ENCODE measurements at places on chromosomes 5 and 9. TPM values are rescaled to one million over a fixed set of nuclear protein-coding genes. Genes with fewer than 3 reads are reported as not detected.

DNA sequence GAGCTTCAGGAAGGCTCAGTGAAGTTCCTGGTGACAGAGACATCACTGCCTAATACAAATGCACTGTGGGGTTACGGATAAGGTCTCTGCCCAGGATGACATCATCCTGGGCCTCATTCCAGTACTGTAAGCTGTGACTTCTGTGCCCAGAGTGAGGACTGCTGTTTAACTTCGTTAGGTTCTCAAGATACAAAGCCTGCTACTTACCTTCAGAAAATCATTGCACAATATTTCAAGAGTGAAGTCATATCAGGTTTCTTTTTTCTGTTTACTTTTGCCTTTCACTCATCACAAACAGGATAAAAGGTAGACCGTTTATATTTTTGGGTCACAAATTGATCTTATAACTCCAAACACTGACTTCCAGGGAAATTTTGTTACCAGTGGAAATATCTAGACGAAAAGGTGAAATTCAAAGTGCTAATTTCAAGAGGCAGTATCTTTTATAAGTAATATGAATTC lies 241.2 kb downstream of the PIK3R1 start:
- peak; percentile 70 for DNase-seq

Gene CCNI2
- total RNA-seq, result 0.98 TPM

GRCh38 chr9:123426406-123426805 lies 70.4 kb downstream of the CRB2 start:
- DNase-seq, result no peak

Gene ZDHHC11B
- 1.1 TPM for total RNA-seq

DNA sequence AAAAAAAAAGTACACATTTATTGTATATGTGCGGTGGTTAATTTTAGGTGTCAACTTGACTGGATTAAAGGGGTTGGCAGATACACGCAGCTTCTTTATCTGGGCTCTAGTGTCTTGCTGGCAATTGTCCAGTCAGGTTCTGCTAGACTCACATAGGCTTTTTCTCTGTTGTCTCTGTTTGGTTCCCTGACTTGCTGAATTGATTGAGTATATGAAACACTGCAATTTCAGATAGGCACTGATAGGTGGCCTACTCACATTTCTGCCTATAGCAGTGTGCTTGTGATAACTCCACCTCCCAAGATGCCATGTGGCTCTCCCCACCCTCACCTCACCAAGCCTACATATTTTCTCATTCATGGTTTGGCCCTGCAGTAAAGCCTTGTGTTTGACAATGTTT lies 52.5 kb downstream of the AOPEP start:
- DNase-seq, result no peak

GRCh38 chr5:166963596-166963995 lies 1327.8 kb upstream of the WWC1 start:
- no peak for DNase-seq

DNA sequence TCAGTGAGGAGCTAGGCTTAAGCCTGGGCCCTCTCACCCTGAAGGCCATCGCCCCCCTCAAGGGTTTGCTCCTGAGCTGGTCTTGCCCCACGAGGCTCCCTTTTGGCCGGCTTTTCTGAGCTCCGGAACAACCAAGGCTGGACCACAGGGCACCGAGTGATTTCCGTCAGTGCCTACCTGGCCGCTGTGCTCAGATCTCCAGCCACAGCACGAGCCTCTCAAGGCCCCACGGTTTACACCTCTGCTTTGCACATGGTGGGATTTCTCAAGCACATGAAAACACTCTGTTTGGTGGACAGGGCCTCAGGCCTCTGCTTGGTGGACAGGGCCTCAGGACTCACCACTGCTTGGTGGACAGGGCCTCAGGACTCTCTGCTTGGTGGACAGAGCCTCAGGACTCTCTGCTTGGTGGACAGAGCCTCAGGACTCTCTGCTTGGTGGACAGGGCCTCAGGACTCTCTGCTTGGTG lies 15.8 kb downstream of the CLPTM1L start:
- DNase-seq, result peak; percentile 22

DNA sequence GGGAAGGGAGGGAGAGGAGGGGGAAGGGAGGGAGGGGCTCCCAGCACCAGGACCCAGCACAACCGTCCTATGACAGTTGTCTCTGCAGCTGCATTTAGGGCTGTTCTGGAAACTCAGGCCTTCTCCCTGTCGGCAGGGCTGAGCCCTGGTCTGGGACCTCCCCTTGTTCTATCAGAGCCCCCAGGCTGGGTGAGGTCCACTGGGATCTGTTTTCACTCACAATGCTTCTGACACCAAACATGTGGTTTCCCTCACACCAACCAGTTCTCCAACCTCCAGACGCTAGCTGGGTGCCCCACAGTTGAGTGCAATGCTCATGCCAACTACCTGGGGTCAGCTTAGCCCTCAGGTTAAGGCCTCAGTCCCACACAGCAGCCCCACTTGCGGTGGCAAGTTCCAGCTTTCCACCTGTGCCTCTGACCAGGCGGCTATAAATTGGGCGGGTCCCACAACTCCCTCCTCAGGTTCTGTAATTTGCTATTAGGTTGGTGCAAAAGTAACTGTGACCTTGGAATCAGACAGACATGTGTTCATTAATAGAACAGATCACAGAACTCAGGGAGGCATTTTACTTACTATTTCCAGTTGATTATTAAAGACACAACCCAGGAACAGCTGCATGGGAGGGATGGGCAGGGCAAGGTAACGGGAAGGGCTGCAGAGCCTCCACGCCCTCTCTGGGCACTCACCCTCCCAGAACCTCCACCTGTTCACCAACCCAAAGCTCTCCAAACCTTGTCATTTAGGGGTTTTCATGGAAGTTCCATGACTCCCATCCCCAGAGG lies 13.5 kb downstream of the ADAMTS2 start:
- no peak for DNase-seq

Gene DMRT2
- total RNA-seq, result 5.2 TPM

Gene GZMA
- 1.6 TPM for total RNA-seq

- DNase-seq, result no peak
Observed at GRCh38 chr9:91786132-91786896, 163.7 kb downstream of the ROR2 start.

GRCh38 chr5:96855031-96855872 lies 21.0 kb upstream of the ERAP2 start:
- no peak for DNase-seq

DNA sequence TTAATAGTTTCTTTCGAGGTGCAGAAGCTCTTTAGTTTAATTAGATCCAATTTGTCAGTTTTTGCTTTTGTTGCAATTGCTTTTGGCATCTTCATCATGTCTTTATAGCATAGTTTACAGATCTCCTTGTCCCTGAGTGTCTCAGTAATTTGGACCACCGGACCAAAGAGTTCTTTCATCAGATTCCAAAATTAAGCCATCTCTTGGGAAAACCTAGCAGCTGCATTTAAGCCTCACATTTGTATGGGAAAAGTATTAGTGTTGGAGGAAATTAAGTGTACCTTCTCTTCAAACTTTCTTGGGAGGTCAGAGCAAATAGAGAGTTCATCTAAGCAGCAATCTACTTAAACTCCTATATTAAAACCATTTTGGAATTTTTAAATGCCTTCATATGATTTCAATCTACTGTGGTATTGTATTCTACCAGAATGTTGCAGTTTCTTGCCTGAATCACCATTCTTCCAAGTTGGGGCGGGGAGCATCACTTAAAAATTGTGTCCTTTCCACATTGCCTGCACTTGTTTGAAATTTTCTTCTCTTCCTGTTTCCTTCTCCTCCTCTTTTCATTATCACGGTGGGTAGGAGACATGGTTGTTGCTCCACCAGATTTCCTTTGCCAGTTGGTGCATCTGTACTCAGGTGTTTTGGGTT lies 97.3 kb upstream of the DAB2 start:
- DNase-seq, result no peak

Gene C5orf52
- total RNA-seq, result not detected

Gene KIF4B
- not detected for total RNA-seq

GRCh38 chr5:104708027-104708426 lies 1145.4 kb upstream of the NUDT12 start:
- DNase-seq, result no peak

Gene DIPK1B
- 5.6 TPM for total RNA-seq

Gene EQTN
- total RNA-seq, result 0.98 TPM

DNA sequence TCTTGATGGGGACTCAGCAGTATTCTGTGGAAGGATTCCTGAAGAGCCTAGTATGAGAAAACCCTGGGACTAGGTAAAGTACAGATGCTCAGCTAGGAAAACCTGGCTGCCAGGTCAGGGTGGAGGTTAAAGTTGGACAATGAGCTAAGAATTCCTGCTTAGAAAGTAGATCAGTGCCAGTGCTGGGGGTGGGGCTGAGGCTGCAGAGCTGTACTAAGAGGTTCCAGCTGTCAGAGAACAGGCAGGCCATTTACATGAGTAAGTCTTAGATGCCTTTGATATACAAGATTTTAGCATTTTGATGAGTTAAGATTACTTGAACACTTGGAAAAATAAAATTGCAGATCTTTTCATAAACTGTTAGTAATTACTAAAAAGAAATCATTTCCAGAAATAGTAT lies 332.3 kb upstream of the NUDT12 start:
- DNase-seq, result no peak

DNA sequence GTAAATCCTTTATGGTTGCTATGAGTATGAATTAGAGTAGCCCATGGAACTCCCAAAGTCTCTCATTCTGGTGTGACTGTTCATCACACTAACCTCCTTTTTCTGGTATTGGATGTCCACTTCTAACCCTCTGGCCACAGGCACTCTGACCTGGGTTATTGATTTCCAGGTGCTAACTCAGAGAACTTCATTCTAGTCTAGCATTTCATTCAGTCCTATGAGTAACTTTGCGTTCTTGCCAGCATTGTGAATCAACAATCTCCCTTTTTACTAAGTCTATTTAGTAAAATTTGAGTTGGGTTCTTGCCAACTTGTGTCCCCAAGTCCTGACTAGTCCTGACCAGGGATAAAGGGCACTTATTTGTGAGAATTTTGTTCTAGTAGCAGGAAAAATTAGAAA lies 103.5 kb downstream of the SNX18 start:
- DNase-seq, result no peak

DNA sequence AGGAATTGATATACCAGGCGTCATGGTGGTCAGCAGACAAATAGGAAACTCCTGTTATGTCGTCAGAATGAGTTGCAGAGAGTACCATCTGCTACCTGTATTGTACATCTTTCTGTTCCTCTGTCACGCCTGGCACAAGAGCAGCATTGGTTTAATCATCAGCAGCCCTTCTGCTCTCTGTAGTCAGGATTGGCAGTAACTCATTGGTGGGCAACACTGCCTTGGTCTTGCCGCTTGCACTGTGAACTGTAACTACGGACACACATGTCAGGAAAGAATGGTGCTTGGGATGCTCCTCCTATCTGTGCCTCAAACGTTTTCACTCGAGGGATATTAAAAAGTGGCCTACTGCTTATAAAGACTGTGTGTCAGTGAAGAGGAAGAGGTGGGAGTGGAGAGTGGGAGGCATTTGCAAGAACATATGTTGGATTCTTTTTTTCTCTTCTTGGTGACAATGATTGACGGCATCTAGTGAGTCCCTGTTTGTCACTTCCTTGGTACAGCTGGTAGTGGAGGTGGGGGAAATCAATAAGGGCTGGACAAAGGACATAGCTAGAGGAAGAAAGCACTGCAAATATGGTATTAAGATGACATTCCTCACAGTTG lies 76.6 kb downstream of the F2RL2 start:
- DNase-seq, result no peak

DNA sequence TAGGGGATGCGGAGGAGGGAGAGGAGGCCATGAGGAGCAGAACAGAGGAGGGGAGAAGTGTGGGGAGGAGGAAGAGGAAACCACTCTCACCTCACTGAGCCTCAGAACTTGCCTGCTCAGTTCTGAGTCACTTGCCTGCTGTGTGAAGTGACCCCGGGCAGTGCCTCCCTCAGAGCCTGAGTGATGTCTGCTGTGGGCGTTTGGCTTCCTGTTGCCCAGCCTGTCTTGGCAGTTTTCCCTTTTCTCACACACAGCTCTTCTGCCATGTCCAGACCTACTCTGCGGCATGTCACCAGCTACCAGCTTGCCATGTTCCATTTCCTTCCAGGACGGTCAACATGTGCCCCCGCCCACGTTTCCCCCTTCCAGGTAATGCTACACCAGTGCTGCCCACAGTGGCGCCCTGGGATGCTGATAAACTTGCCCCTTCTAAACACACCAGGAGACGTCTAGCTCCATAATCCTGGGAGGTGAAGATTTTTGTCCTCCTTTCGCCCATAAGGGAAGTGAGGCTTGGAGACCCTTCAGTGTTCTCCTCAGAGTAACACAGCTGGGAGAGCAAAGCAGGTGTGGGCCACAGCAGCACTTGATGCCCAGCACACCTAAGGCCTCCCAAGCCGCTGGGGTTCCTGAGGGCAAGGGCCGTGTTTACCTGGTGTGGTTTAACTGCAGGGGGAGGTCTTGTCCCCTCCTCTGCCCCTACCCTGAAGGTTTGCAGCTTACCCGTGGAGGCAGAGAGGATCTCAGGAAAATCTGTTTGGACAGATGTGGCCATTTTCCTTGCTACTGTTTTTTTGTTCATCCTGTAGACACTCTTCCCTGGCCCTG lies 63.8 kb upstream of the RNF130 start:
- DNase-seq, result peak; percentile 26

Gene CMYA5
- total RNA-seq, result 5.0 TPM

Gene FOCAD
- 36.7 TPM for total RNA-seq

Data from breast epithelium (tissue), 4 donors.